ENCODE measurements at places on chromosomes 12 and 14.

GRCh38 chr14:105940534-105941225 is 414.3 kb downstream of the TMEM121 start:
- DNase-seq, result no peak

DNA sequence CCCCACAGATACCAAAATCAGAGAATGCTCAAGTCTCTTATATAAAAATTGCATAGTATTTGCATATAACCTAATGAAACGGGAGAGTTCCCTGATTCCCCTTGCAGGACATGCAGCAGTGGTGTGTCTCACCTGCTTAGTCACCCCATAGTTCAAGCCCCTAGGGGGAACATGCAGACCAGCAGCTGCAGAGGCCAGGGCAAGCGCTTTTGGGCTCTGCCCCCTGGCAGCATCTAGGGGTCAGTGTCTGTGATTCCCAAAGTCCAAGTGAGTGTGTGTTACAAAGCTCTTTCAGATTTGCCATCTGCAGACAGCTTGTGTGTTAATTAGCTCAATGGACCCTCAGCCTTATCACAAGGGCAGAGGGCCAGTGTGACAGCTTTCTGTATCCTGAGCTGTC is 110.1 kb downstream of the DNAI7 start:
- no peak for DNase-seq

- no peak for DNase-seq
Measured at GRCh38 chr12:112855375-112855774, 51.4 kb upstream of the OAS1 start.

DNA sequence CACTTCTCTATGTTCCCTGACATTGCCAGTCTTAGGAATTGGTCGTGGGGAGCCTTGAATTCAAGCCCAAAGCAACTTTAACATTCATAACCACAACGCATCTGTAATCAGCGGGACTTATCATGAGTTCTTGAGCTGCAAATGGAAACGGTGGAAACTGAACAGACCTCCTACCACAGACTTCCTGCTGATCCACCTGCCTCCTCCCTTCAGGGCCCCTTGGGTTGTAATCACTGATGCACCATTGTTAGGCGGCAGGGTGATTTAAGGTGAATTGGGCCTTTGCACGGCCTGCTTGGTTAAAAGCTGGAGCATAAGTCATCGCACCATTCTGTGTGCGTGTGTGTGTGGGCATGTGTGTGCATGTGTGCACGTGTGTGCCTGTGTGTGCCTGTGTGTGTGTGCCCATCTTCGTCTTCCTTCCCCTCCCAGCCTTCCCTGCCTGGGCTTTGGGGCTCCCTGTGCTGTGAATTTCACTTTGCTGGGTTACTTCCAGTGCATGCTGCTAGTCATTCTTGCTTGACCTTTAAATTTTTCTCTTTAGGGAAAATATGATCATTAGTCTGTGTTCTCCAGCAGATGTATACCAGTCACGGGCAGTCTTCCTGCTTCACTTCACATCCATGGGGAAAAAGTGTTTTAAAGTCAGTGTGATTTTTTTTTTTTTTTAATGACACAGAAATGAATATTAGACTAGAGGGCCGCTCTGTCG is 29.1 kb downstream of the CHST11 start:
- DNase-seq, result peak; percentile 29

GRCh38 chr12:4346931-4347330 is 25.9 kb downstream of the TIGAR start:
- no peak for DNase-seq

DNA sequence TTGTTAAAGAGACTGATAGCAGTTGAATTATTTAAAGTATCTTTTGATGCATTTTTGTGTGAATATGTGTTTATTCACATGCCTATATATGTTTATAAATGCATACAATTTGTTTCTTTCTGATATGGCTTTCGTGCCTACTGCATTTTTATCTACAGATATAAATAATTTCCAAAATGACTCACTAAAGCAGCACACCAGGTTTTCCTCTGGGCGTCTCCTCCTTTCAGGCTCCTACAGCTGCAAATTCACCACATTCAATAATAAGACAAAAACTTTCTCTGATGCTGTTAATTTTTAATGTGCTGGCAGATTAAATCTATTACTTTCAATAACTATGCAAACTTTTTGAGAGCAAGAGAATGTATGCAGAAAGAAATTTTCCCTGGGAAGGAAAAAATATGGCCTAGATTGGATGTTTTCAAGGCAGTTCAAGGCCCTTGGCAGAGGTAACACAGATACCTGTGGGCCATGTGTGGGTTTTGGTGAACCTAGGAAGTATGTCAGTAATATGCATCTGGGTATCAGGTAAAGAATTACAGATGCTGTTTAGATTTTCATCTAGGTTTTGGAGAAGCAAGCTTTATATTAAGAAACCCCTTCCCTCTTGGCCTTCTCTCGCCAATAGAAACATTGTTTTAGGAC is 381.8 kb downstream of the EGLN3 start:
- DNase-seq, result no peak

DNA sequence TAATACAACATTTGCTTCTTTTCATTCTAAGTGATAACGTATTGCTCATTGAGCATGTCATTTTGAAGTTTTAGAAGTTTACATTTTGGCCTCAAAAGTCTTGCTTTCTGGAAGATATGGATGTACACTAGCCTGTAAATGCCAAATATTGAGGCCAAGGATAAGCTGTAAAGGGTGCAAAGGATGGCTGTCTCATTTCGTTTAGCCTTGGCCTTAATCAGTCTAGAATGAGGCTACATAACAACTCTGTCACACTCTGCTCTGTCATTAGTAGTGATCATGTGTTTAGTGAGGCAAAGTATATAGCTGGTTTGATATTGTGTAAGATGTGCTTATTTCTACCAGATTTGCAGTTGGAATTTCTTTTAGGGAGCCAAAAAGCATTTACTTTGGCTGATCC is 344.5 kb downstream of the TMTC2 start:
- no peak for DNase-seq

DNA sequence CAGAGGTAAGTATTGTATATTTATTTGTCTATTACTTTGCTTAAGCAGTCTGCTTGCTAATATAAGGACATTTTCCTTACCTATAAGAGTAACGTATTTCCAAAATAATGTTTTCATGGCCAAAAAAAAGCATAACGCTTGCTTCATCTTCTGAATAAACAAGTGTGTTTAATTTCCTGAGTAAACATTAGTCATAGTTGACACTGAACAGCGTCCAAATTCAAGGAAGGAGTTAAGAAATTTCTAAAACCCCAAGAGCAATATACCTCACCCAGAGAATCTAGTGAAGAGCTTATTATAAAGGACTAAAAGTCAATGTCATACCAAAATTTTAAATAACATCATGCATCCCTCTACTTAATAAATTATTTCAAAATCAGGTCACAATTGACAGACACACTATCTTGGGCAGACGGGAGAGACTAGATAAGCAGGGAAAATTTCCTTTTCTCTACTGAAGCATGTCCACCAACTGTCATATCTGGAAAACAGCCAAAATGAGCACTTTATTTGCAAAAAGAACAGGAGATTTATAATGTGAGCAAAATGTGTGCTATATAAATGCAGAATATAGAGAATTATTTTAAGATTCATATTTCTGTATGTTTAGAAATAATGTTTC is 25.1 kb downstream of the ANKS1B start:
- no peak for DNase-seq

DNA sequence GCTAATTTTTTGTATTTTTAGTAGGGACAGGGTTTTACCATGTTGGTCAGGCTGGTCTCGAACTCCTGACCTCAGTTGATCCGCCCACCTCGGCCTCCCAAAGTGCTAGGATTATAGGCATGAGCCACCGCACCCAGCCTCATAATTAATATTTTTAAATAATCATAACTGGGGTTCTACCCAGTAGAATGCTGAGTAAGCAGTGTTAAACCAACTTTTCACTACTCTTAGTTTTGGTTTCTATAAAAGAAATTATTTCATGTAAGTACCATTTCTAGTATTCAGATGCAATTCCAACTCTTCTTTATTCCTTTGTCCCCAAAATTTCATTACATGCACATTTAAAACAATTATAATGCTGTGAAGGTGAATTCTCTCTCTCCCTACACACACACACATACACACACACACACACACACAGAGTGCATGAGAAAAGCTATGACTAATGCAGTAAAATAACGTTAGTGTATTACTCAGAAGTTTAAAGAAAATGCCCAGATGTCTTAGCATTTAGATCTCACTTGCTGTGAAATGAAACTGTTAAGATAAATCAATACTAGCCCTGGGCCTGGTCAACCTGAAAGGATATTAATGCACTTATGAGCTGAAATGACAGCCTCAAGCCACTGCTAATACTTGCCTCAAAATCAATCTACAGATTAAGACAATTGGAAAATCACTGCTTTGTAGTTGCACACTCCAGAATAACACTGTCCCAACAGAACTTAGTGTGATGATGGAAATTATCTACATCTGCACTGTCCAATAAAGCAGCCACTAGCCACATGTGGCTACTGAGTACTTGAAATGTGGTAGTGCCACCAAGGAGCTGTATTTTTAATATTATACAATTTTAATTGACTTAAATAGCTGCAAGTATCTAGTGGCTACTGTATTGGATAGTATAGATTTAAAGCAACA is 36.0 kb downstream of the PTPN21 start:
- DNase-seq, result no peak

DNA sequence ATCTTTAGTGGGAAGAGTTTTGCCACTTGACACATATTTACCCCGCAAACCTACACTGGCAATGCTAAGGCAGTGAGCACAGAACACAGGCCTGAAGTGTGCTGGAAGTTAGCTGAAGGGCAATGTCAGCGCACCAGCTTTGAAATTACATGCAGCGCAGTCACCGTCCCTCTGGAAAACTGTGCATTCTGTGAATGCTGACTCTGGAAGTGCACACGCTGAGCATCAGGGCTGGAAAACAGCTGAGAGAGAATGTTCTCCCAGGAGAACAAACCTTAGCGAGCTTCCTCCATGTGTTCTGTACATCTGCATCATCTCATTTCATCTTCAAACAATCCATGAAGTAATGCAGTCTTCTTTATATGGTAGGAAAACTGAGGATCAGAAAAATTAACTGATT is 448.2 kb downstream of the NRXN3 start:
- no peak for DNase-seq

DNA sequence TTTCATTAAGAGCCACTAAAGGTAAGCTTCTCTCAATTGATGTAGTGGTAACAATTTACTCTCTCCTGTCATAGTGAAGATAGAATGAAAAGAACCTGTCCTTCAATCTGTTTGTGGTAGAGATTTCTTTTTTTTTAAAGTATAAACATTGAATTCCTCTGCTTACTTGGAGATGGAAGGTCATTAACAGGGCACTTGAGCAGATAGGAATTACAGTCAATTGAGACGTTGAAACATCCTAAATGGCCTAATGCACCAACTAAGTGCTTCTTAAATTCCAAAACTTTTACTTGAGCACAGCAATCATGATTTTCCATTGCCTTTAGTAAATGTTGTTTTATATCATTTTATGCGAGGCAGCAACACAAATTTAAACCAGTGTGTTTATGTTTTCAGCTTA is 241.4 kb downstream of the FOXG1 start:
- DNase-seq, result no peak

GRCh38 chr12:52053536-52054209 is 2.4 kb downstream of the NR4A1 start:
- no peak for DNase-seq

DNA sequence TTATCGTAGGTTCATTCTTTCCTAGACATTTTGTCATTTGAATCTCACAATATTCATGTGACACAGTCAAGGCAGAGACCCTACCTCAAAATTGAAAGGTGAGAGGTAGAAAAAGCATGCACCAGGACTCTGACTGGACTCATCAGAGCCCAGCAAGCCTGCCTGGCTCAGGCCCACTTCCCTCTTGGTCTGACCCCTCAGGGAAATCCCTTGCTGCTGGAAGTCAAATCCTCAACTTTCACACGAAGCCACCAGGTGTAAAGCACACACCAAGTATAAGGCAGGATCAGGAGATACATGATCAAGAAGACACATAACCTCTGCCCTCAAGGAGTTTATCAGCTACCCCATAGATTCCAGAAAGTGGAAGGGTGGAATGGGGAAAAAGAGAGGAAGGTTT is 18.8 kb downstream of the NIN start:
- DNase-seq, result no peak
